Hindlimb muscle (tissue), 1 donor: ENCODE measurements at places on chromosomes 2 and 18. TPM values are rescaled to one million over a fixed set of nuclear protein-coding genes. Genes with fewer than 3 reads are reported as not detected.

Gene RSAD2
- polyA plus RNA-seq = 4.1 TPM

Gene FMNL2
- 20.4 TPM for polyA plus RNA-seq

Gene LANCL1
- polyA plus RNA-seq = 59.6 TPM

Gene GPR155
- 3.7 TPM for polyA plus RNA-seq

Gene TUBB6
- polyA plus RNA-seq = 317 TPM

Gene TMEFF2
- 18.6 TPM for polyA plus RNA-seq

Gene NPPC
- polyA plus RNA-seq = 3.5 TPM

Gene WNT6
- 0.45 TPM for polyA plus RNA-seq

Gene GDF7
- 0.25 TPM for polyA plus RNA-seq

Gene TANK
- polyA plus RNA-seq = 27.6 TPM

Gene NYAP2
- 0.59 TPM for polyA plus RNA-seq

Gene APOB
- polyA plus RNA-seq = 0.06 TPM

Gene HNMT
- polyA plus RNA-seq = 26.9 TPM

Gene ASB18
- 14.5 TPM for polyA plus RNA-seq

Gene RNF152
- 5.5 TPM for polyA plus RNA-seq

Gene CAVIN2
- polyA plus RNA-seq = 41.4 TPM

Gene UGT1A10
- not detected for polyA plus RNA-seq

Gene SEMA4F
- polyA plus RNA-seq = 2.9 TPM

Gene FRZB
- polyA plus RNA-seq = 40.4 TPM

Gene TCF23
- 0.17 TPM for polyA plus RNA-seq

Gene SLC40A1
- 42.2 TPM for polyA plus RNA-seq

Gene CLEC4F
- 0.36 TPM for polyA plus RNA-seq

Gene CHRND
- 173 TPM for polyA plus RNA-seq

Gene CRYBA2
- not detected for polyA plus RNA-seq

Gene ZDBF2
- polyA plus RNA-seq = 8.1 TPM

Gene CTLA4
- not detected for polyA plus RNA-seq

Gene PFN4
- polyA plus RNA-seq = 1.7 TPM

Gene SYT4
- not detected for polyA plus RNA-seq

Gene ANKRD30B
- polyA plus RNA-seq = not detected

Gene GTF2A1L
- not detected for polyA plus RNA-seq

Gene STAM2
- polyA plus RNA-seq = 20.2 TPM

Gene REG3A
- polyA plus RNA-seq = not detected

Gene ABCG5
- polyA plus RNA-seq = not detected
